ENCODE measurements at places on chromosomes 2 and 18.

DNA sequence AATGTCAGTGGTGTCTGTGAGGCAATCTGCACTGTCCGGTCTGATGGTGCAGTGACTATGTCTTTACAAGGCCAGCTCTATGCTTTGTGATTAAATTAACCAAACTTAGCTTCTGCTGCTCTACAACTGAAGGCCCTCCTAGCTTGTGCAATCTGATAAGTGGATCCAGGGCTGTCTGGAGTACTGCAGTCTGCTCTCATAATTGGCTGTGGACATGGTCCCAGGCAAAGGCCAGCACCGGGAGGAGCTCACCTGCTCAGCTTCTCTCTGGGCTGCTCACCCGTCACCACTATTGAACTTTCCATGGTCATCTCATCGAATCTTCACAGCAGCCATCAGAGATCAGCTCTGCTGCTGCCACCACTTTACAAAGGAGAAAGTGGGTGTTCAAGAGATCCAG, 13.0 kb upstream of the APCDD1 start:
- no peak for DNase-seq

DNA sequence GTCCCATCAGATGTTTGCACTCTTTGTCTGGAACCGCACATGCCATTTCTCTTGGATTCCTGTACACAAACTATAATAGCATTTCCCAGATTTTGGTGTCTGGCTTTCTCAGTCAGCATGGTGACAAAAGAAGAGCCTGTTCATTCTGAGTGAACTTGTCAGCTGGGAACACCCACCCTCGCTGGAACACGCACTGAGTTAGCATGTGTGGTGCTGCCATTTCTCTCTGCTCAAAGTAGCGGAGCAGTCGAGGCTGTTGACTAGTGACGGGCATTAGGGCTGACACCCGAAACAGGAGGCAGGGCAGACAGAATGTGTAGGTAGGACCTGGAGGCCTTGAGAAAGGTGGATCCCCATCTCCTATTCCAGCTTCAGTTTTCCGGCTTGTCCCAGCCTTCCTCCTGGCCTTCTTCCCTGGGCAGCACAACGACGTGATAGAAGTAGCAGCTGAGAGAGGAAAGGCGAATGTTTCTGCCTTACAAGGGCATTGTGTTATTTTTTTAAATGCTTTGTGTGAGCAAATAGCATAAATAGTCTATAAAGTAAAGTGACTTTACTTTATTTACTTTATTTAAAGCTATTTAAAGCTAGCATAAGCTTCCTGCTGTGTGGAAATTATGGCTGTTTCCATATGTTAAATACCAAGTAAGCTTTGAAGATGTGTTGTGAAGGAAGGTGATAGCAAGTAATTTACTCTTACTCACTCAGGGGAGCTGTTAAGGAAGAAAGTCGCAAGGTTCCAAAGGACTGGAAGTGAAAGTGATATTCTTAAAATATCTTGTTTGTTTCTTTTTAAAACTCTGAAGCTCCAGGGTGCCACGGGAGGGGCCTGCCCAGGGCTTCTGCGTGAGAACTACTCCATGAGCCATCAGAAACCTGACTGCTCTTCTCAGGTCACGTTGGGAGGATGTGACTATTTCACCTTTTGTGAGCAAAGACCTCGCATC, 272.6 kb downstream of the NEDD4L start:
- no peak for DNase-seq

DNA sequence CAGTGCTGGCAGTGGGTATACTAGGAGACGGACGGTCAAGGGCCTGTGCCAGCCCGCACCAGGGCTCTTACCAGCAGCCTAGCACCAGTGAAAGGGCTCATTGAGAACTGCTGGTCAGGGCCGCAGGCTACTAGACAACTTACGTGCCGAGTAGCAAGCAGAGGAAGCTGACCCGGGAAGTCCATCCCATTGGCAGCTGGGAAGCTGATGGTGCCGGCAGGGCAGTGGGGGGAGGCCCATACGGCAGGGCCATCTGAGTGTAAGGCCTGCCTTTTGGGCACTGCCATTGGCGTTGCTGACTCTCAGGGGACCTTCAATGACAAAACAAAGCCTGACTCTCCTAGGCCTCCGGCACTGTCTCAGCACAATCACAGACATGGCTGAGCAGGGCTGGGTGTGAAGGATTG, 20.6 kb downstream of the EFR3B start:
- no peak for DNase-seq

DNA sequence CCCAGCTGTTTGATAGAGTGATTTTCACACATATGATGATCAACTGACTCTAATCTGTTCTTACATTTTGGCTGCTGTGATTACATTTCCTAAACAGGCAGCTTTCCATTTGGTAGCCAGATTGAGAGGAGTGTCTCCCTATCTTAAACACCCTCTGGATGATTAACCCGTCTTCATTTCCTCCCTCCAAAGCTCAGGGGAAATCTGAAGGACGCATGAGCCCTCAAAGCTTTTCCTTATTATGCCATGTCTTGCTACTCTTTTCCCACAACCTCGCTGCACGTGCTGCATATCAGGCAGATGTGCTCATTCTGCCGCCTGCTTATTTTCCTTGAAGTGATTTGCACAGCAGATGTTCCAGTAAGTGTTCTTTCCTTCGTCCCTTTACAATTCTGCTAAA, 837.4 kb downstream of the LRRTM4 start:
- no peak for DNase-seq

DNA sequence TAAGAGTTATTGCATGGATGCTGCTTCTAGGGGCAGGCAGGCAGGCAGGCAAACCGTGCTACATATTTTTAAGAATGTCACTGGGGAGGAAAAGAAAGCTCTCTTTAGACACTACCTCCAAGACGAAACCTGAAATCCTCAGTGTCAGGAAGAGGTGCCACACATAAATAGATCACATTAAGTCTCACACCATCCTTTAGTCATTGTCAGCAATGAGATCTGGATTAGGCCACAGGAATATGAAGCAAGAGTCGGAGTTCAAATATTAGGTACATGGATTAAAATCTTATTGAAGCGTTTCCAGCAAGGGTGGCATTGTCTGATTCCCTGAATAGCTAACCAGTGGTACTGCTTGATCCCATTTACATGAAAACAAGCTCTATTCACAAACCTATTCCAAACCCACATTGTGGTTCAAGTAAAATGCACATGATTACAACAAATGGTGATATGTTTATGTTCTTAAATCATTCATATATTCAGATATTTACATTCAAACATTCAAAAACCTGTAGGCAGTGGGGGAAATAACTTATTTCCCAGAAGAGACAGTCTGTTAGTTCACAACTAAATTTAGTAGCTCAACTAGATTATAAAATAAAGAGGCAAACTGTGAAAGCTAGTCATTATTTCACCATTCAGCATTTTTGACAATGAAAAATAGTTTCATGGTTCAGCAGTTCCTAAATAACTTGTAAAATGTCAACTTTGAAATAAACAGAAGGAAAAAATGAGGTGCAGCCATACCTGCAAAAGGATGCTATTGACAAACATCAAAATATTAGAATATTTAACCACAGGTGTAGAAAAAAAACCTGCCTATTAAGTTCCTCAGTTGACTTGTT, 195.4 kb upstream of the SIX3 start:
- no peak for DNase-seq

GRCh38 chr2:119265693-119266066, 42.0 kb downstream of the STEAP3 start:
- DNase-seq: no peak

DNA sequence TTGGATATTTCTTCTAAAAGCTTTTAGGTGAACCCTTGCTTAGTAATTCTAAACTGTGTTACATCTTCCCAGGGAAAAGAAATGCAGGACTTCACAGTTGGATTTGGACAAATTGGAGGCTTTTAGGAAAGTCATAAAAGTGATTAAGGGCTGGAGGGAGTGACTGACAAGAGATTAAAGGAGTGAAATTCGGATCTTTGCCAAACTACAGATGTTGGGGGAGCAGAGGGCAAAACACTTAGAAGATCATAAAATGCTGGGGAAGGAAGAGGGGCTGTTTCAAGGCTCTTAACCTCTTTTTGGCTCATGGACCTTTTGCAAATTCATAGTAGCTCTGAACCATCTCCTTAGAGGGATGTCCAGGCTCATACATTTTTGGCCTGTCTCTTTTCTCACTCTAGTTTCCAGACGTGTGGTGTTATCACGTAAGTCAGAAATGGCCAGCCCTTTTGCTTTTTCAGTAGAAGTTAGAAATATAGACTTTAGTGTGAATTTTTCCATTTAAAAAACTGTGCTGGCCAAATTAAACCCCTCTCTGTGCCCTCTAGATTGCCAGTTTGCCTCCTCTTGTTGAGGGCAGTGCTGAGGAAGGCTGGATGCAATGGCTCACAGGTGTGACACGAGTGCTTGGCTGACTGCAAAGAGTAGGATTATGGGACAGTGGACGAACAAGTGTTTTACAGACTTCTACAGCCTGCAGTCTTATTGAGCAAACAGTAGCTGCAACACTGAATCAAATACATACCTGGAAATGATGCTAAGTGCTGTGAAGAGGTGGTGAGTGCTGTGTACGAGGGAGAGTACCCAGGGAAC, 109.9 kb downstream of the LYPD6B start:
- no peak for DNase-seq

GRCh38 chr2:150127995-150128394, 359.5 kb downstream of the RND3 start:
- peak; percentile 48 for DNase-seq

DNA sequence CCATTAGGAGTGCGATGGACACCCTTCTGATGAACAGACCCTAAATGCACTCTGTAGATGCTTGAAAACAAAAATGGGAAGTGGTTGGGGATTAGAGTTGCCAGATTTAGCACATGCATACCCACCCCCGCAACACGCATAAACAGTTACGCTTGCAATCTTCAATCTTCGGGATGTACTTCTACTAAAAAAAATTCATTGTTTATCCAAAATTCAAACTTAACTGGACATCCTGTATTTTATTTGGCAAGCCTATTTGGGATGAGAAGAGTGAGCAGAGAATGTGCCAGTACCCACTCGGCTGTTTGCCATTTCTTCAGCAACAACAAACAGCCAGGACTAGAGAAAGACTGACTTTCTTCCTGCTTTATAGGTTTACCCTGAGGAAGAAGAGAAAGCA, 18.4 kb downstream of the KIAA2012 start:
- no peak for DNase-seq

GRCh38 chr2:148876202-148876594, 1.2 kb downstream of the KIF5C start:
- DNase-seq: no peak

- peak; percentile 72 for DNase-seq
These were observed 92.8 kb upstream of the OTOS start for GRCh38 chr2:240232961-240233884.

- DNase-seq: peak; percentile 11
These were observed 8.0 kb upstream of the SERTAD2 start for GRCh38 chr2:64661741-64662169.

GRCh38 chr2:100799686-100800085, 20.3 kb upstream of the NPAS2 start:
- no peak for DNase-seq

GRCh38 chr2:11169333-11169732, 14.1 kb downstream of the SLC66A3 start:
- DNase-seq: no peak

DNA sequence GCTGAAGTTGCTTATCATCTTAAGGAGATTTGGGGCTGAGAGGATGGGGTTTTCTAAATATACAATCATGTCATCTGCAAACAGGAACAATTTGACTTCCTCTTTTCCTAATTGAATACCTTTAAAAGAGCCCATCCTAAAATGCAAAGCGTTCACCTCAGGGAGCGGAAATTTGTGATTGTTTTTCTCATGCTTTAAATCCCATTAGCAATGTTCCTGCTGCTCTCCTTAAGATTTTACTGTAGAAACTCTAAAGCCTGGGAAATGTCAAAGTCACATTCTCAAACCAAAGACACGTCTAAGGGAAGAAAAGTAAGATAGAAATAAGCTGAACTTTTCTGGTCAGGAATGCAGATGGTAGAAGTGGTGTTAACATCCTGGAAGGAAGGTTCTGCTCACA, 285.8 kb upstream of the MAP2 start:
- no peak for DNase-seq

All from HCEC 1CT (cell line).